Nucleus accumbens (tissue), 56 donors: ENCODE measurements at places on chromosomes 5 and 9.
A peak's percentile ranks its signal among the peaks of the same experiment; 100 is the strongest.

GRCh38 chr5:38473008-38473407, 83.4 kb downstream of the LIFR start:
- DNase-seq = no peak

DNA sequence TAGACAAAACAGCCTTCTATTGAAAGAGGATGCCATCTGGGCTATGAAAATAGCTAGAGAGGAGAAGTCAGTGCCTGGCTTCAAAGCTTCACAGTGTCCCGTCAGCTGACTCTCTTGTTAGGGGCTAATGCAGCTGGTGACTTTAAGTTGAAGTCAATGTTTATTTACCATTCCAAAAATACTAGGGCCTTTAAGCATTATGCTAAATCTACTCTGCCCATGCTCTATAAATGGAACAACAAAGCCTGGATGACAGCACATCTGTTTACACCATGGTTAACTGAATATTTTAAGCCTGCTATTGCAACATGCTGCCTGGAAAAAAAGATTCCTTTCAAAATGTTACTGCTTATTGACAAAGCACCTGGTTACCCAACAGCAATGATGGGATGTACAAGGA, 309.1 kb downstream of the NTRK2 start:
- no peak for DNase-seq

DNA sequence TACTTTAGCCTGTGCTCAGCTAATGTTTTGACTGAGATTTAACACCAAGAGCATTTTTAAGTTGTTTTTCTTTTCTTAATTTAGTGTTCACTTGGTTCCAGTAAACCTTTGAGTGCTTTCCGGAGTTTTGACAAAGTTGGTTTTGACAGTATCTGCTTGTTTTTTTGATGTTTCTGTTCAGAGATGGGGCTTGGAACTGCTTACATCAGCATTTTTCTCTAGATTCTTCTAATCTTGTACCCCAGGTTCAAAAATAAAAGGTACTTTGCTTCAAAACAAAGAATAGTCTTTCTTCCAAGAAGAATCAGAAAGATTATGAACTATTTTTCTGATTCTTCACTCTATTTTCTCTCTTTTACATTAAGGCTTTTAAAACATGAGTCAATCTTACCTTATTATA, 132.2 kb downstream of the DPYSL3 start:
- DNase-seq = no peak

- DNase-seq = no peak
These were observed 117.1 kb upstream of the TUT7 start for GRCh38 chr9:86471171-86471815.

DNA sequence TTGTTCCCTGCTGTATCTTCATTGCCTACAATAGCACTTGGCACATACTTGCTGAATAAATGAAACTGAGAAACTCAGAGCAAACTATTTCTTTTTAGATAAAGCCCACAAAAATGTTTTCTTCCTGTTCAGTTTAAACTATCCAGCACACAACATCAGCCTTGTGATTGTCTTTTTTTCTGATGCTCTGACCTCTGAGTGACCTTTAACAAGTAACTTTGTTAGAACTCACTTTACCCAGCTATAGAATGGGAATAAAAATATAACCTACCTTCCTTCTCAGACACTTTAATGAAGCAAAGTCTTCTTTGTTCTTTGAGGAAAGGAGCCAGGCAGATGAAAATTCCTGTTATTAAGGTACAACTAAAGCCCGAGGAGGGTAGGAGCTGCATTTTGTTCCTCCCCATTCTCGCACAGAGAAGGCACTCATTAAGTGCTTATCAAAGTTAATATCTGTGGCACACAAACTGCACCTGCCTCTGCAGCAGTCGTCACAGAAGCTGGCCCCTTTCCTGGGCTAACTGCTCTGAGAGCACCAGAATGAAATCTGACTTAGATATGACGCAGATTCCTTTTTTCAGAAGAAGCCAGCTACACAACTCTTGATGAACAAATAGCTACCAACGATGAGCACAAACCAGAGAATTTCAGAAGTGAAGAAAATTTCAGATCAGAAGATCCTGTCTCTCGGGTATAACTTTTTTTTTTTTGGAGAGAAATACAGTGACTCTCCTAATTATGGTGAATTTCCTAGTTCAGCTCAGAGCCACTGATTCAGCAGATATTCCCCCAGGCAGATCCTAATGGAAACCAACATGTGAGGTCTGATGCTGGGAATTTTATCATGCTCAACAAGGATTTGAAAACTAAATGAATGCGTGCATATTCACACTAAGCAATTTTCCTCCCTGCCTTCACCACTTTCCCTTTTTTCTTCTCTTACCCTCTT, 31.0 kb upstream of the NR3C1 start:
- no peak for DNase-seq

DNA sequence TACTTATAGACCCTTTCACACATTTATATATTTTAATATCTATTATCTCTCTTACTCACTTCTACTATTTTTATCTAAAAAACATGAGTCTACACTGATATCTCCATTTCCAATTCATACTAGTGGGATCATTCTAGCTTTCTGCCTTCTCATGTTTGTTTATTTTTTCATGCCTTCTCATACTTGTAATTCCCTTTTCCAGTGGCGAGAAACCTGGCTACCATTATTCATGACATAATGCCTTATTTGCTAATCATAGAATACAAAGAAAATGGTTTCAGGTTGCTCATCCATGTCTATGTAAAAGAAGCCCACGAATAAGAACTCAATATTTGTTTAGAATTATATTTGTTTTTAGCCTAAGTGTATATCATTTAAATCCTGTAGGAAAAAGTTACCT, 232.7 kb upstream of the ACTBL2 start:
- DNase-seq = no peak

DNA sequence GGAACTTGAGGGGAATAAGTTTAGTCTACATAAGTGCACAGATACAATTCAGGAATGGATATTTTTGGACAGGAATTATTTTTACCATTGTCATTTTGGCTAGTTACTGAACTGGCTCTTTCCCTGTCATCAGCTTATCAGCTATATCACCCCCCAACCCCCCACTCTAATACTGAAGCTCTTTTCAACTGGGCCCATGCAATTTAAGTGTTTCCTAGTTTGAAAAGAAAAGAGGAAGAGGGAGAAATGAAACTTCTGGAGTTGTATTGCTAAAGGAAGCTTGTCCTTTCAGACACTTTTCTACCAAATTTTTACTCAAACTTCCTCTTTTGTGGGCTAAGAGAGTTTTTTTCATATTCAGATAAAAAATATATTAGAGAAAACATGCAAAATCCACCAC, 18.5 kb upstream of the TIMD4 start:
- no peak for DNase-seq

DNA sequence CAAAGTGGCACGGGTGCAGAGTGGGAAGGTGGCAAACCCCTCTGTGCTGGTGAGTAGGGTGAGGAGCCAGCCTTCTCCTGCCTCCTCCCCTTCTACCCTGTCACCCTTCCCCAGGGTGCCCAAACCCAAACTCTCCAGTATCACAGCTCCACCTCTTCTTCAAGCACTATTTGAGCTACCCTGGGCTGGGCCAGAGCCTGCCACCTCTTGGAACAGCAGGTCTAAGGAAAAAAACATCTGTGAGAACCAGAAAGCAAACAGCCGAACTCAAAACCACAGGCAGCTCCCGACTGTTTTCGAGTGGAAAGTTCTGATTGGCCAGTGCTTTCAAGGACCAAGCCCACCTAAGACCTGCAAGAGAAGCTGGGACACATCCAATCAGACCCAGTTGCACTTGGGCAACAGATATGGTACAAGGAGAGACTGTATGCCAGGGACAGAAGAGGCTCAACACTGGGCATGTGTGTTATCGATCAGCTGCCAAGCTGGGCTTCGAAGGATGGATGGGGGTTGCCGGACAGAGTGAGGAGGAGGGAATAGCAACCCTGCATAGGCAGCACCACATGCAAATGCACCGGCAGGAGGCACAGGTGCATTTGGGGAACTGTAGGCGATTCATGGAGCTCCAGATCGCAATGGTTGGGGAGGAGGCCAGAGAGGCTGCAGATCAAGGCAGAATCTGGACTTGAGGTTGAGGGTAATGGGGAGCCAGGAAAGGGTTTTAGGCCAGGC, 19.7 kb downstream of the ACSL6 start:
- DNase-seq = no peak

GRCh38 chr5:146368137-146368536, 29.5 kb downstream of the POU4F3 start:
- DNase-seq = no peak

- DNase-seq = peak; percentile 10
These were observed 121.0 kb upstream of the RETREG1 start for GRCh38 chr5:16737620-16738364.

- no peak for DNase-seq
These were observed 12.2 kb downstream of the TNIP1 start for GRCh38 chr5:151068433-151069197.

DNA sequence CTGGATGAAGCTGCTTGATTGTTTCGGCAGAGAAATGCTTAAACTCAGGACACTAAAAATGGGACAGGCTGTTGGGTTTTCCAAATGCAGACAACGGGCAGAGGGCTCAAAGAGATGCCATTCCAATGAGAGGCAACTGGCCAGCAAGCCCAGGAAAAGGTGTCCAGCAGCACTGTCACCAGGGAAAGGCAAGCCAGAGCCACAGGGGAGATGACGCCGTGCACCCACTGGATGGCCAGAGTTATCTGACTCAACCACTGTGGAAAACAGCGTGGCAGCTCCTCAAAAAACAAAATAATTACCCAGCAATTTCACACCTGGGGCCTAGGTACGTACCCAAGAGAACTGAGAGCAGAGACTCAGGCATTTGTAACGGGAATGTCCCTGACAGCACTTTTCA, 48.4 kb upstream of the SIMC1 start:
- DNase-seq = no peak

DNA sequence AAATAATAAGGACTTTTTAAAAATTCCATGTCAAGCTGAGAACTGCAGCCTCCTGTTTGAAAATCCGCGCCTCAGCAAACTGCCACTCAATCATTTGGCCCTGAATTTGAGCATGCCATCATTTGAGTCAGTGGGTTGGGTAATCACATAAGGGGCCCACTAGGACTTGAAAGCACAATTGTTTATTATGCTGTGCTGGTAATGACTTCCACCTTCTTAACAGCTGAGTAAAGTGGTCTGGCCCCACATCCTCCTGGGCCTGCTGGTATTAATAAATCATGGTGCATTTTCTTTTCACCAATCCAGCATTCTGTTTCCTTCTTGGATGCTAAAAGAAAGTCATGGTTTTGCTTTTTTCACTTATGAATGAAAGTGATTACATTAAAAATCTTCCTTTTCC, 103.0 kb upstream of the CTSL start:
- no peak for DNase-seq

DNA sequence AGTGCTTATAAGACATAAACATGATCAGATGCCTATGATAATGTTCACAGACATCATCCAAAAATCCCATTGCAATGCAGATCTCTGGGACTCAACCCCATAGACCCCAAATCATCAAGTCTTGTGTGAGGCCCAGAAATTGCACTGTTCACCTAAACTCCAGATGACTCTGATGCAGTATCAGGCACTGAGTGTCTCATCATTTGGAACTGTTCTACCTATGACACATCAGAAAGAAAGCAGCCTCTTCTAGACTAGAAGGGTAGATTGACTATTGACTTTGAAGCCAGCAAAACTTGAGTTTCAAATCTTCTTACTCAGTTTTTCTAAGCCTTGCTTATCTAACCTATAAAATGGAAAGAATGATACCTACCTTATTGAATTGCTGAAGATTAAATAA, 58.7 kb upstream of the PAPPA start:
- no peak for DNase-seq

GRCh38 chr9:98790134-98790841, 6.1 kb downstream of the ANKS6 start:
- DNase-seq = no peak

DNA sequence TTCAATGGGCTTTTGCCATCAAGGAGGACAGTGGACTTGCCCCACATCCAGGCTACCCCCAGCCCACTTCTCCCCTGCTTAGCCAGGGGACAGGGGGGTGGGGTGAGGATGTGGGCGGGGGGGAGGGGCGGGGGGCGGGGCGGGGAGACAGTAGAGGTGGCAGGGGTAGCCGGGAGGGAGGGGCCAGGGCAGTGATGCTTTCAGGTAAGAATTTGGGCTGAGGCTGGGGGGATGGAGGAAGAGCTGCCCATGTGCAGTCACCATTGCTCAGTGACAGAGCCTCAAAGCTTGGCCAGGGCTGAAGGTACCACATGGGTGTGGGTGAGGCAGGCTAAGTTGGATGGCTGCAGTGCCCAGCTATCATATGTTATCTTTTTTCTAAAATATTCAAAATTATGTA, 40.7 kb upstream of the HNRNPA0 start:
- DNase-seq = no peak

- no peak for DNase-seq
These were observed 41.9 kb downstream of the TNFAIP8 start for GRCh38 chr5:119397518-119398380.

GRCh38 chr5:175778951-175779503, 92.4 kb upstream of the CPLX2 start:
- DNase-seq = peak; percentile 21

- no peak for DNase-seq
These were observed 172.1 kb upstream of the GAS1 start for GRCh38 chr9:87119328-87119881.

DNA sequence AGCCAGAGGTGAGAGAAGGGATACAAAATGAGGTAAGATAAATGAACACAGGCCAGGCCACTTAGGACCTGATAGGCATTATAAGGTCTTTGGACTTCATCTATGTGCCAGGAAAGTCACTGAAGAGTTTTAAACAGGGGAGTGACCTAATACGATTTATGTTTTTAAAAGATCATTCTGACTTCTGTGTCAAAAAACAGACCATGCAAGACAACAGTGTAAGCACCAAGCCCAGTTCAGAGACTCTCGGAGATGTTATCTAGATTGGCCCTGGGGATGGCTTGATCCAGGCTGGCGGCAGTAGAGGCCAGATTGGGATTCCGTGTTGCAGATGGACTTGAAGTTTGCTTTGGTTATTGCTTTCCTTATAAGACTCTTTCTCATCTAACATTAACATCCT, 43.0 kb upstream of the DPYSL3 start:
- no peak for DNase-seq

DNA sequence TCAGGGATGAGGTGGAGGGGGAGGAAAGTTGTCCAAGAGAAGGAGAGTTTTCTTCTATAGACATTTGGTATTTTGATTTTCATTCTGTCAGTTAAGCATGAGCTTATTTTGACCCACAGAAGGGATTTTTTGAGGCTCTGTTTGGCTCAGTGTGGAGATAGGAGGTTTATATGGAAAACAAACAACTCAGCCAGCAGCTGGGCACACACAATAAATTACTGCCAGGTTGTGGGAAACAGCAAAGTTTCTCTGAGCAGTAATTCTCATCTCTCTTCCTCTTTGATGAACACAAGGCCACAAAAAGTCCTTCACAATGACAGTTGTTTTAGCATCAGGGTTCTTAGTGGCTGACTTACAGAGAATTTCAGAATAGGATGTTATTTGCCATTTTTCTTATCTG, 486.1 kb downstream of the KDM4C start:
- DNase-seq = no peak

DNA sequence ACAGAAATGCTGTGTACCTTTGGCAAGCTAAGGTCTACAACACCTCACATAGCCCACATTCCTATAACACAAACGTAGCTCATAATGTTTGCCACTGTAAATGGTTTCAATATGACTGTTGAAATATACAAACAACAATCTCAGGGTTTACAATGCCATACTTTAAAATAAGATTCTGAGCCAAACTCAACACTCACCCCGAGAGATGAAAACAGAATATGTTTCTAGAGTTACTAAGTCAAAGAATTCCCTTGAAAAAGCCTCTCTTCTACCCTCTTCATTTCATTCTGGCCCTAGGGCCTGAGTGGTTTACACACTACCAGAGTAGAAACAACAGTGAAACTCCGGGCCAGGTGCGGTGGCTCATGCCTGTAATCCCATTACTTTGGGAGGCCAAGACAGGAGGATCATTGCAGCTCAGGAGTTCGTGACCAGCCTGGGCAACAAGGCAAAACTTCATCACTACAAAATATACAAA, 72.6 kb downstream of the MYO10 start:
- no peak for DNase-seq
